ENCODE measurements at places on chromosomes 11 and 22.

DNA sequence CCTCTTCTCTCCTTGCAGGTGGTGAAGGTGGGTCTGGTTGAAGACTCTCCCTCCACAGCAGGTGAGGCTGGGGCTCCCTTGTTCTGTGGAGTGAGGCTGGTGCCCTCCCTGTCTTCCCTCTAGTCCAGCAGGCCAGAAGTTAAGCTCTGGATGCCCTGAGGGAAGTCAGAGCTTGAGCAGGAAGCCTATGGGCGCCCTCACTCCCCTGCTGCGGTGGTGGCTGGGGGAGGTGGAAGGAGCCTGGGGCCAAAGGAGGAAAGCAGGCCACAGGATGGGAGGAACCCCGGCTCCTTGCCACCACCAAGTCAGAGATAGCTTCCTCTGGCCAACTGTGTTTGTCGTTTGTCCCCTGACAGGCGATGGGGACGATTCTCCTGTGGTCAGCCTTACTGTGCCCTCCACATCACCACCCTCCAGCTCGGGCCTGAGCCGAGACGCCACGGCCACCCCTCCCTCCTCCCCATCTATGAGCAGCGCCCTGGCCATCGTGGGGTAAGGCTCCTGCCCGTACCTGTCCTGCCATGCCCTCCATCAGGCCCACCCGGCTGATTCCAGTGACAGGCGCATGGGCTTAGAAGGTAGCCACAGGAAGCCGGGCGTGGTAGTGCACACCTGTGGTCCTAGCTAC, 29.5 kb upstream of the RAB1B start:
- DNase-seq = no peak

- DNase-seq = no peak
Observed at GRCh38 chr22:19825904-19826618, 28.6 kb downstream of the GNB1L start.

DNA sequence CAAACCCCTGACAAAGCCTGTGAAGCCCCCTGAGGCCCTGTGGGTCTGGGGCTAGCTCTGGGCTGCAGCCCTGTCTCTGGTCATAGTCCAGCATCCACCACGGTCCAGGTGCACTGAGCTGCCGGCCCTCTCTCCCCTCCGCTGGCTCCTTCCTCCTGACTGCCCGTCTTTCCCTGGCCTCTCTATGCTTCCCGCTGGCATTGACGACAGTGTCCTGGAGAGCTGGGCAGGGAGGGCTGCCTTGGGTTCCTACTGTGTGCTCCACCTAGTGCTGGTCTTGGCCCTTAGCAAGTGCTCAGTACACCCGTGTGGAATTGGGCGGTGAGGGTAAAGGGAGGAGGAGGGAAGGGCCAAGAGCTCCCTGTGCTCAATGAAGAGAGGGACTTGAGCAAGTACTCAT, 868 bp upstream of the MYEOV start:
- no peak for DNase-seq

DNA sequence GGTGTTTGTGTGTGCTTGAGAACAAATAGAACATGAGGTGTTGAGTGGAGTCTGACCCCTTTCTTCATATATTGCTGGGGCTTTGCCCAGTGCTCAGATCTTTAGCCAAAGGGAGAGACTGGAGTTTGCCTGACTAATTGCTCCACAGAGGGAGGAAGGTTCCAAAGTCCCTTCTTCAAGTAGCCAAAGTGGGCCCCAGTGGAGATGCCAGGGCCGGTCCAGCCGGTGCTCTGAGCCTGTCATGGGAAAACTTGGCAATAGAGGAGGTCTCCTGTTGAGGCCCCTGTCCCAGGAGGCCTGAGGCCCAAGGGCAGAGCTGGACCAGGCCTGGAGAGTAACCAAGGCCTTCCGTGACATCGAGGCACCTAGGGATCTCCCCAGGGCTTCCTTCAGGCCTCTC, 112.3 kb downstream of the DSCAML1 start:
- no peak for DNase-seq

DNA sequence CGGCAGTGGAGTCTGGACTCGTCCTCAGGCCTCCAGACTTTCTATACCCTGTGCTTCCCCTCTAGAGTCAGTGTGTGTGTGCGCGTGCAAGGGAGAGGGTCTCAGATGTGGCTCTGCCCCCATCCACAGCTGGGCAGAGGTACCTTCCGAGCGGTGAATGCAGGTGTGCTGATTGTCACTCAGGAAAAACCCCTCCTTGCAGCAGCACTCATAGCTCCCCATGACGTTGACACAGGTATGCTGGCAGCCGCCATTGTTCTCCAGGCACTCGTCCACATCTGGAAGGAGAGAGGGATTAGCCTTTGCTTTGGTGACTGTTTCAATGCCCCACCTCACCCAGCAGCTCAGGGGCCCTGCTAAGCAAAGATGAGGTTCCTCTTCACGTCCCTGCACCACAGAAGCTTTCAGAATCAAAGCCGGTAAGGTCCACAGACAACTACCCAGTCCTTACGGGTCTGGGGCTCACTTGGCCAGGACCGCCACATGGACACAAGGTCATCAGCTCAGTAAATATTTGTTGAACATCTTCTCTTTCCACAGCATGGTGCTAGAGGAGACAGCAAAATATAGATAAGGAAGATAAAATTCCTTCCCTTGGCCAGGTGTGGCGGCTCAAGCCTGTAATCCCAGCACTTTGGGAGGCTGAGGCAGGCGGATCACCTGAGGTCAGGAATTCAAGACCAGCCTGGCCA, 16.9 kb downstream of the SCUBE2 start:
- DNase-seq = no peak

- peak; percentile 71 for DNase-seq
Observed at GRCh38 chr11:11620173-11620920, 1.5 kb downstream of the GALNT18 start.

DNA sequence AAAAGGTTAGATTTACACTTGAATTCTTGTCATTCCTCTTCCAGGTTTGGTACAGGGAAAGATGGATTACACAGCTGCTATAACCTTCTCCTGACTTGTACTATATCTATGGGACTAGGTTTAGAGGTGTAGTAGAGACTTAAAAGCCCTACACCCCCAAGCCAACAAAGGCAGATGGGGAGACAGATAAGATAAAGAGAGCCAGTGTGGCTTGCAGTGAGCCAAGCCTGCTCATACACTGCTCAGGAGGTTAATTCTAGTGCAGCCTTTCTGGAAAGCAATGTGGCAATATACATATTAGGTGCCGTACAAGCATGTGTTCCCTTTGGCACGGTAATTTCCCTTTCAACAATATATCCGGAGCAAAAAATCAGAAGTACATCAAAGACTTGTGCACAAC, 10.8 kb downstream of the SIK3 start:
- DNase-seq = no peak

DNA sequence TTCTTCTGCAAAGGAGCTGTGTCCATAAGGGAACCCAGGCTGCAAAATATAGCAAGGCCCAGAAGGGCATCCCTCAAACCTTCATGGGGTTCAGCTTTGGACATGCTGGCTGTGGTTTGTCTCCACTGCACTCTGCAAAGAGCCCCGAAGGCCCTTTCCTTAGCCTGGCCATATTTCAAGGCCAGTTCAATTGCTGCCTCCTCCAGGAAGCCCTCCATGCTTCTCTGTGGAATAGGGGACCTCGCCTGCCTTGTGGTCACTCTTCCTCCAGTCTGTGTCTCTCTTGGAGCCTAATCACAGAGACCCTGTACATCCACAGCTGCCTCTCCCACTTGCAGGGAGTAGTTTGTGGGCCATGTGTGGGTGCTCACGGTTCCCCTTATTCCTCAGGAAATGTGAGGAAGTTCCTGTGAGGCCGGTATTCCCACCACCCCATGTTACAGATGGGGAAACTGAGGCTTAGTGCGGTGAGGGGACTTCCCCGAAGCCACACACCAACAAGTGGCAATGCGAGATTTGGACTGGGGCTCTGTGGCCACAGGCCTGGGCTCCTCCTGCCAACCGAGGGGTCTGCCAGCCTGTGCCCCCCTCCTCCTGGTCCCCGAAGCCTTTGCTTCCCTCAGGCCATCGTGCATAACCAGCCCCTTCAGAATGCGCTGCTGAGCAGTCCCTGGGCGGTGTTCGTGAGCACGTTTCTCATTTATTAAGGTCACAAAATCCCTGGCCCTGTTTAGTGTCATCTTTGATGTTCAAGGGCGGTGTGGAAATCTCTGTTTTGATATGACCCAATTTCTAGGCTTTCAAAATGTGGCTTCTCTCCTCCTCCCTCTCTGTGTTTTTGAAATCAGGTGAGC, 65.8 kb downstream of the PARVB start:
- DNase-seq = no peak

DNA sequence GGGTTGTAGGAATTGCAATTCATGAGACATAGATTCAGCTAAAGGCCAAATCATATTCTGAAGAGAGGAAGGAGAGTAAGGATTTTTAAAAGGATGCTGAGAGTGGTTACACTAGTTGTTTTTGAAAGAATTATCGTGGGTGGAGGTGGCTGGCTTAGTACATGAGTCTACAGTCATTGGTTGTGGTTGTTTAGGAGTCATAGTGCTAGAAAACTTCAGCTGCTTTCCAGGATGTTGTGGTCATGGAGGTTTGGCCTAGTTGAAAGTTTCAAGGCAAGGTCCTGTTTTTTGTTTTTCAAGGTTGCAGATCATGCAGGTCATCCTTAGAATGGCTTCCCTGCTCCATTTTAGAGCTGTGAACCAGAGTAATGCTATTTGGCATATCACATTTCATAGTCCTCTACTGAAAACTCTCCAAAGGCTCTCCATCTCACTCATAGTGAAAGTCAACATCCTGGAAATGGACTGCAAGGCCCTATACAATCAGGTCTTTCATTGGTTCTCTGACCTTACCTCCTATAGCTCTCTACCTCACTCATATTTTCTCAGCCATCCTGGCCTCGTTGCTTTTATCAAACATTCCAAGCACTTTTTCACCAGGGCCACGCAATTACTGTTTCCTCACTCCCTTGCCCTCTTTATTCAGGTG, 26.1 kb upstream of the ZBTB44 start:
- no peak for DNase-seq

- DNase-seq = no peak
Observed at GRCh38 chr11:128757886-128758612, 64.2 kb downstream of the FLI1 start.

- DNase-seq = no peak
Observed at GRCh38 chr11:17951685-17952388, 61.0 kb downstream of the SERGEF start.

GRCh38 chr11:113410414-113411135, 23.0 kb downstream of the ANKK1 start:
- no peak for DNase-seq
